Airway epithelial cell (primary cell): ENCODE measurements at places on chromosomes 13 and 19. TPM values are rescaled to one million over a fixed set of nuclear protein-coding genes. Genes with fewer than 3 reads are reported as not detected.

RINL gene
- 5.8 and 6.6 TPM in 2 replicates for total RNA-seq

RAVER1 gene
- 18.6 and 32.0 TPM in 2 replicates for total RNA-seq

OR10H1 gene
- 0.21 TPM in 1 of 2 replicates, not detected in the other for total RNA-seq

LRRC8E gene
- total RNA-seq, result 7.6 and 9.0 TPM in 2 replicates
